Activated naive CD8-positive, alpha-beta T cell treated with anti-CD3 and anti-CD28 coated beads, Interleukin-2, amount 50 U/mL, for 16 hours (primary cell): ENCODE measurements at places on chromosomes 4 and X.
A peak's percentile ranks its signal among the peaks of the same experiment; 100 is the strongest.

- no peak for DNase-seq
Observed at GRCh38 chr4:37798616-37799015, 27.9 kb upstream of the PGM2 start.

DNA sequence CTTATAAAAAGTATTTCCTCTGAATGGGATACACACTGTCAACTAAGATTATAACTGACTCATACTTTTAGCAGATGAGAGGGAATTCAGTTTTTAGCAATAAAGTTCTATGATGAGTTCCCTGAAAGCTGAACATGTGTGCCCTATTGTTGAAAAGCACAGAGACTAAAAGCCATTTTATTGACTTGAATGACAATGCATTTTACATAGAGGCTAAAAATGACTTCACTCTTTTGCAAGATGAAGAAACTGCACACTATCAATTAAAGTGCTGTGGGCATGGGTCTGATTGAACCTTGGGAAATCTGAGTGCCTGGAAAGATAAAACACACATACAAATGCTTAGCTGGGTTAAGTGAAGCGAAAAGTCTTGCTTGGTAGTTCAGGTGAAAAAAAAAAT lies 633.4 kb downstream of the PDHA2 start:
- no peak for DNase-seq

DNA sequence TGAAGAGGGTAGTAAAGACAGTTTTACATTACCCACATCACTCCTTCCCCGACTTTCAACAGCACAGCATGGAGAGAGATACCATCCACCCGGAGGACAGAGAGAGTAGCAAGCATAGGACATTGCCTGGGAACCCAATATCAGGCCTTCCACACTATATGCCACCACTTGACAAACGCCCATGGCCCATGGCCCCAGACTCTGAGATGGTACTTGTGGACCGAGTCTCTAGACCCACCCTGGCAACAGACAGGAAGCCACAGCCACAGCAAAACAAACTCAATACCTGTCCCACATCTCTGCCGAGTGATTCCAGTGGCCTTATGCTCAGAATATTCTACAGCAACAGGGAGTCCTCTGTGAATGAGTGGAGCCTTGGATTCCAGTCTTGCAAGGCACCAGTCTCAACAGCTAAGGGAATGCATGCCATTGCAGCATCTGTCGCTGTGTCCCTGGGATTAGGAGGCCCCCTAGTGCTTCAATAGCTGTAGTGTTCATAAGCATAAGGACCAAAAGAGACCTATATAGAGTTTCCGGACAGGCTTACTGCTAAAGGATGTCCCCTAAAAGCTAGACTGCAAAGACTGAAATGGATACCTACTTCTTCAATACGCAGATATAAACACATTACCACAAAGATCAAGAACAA lies 14.7 kb upstream of the CT55 start:
- no peak for DNase-seq

DNA sequence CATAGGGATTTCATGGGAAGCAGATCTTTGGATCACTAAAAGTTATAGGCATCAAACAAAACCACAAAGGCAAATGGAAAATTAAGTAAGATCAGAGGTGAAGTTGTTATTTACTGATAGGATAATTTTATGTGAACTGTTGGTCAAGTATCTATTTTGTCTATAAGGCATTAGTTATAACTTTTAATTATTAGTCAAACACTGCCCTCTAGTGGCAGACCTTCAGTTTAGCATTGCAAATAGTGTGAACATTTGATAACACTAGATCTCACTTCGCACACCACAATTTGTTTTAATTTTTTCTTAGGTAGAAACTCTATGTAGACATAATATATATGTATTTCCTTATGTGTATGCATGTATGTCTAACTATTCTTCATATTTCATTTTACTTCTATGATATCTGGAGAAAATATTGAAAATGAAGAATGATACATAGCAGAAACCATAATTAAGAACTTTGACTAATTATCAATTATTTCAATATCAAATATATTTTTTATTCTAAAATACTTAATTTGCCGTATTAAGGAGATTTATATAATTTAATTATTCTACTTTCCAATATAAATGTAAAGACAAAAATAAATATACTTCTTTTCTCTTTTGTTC lies 214.5 kb upstream of the TACR3 start:
- DNase-seq = no peak

GRCh38 chr4:3945511-3946290 lies 179.5 kb downstream of the ADRA2C start:
- DNase-seq = no peak

DNA sequence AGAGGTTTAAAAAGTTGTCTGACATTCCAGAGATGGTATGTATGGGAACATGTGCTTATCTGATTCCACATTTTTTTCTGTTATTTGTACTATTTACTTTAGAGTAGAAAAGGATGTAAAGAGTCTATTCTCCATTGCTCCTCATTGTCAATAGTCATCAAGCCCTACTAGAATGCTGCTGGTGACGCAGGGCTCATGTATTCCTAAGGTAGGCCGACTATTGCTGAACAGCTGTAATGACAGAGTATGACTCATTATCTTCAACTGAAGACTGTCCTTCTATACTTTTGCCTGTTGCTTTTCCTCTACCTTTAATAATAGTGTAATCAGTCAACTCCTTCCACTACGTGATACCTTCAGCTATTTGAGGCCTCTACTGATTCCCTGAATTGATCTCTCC lies 509.1 kb upstream of the NR3C2 start:
- no peak for DNase-seq

GRCh38 chr4:11423465-11423864 lies 5.2 kb downstream of the HS3ST1 start:
- DNase-seq = no peak

DNA sequence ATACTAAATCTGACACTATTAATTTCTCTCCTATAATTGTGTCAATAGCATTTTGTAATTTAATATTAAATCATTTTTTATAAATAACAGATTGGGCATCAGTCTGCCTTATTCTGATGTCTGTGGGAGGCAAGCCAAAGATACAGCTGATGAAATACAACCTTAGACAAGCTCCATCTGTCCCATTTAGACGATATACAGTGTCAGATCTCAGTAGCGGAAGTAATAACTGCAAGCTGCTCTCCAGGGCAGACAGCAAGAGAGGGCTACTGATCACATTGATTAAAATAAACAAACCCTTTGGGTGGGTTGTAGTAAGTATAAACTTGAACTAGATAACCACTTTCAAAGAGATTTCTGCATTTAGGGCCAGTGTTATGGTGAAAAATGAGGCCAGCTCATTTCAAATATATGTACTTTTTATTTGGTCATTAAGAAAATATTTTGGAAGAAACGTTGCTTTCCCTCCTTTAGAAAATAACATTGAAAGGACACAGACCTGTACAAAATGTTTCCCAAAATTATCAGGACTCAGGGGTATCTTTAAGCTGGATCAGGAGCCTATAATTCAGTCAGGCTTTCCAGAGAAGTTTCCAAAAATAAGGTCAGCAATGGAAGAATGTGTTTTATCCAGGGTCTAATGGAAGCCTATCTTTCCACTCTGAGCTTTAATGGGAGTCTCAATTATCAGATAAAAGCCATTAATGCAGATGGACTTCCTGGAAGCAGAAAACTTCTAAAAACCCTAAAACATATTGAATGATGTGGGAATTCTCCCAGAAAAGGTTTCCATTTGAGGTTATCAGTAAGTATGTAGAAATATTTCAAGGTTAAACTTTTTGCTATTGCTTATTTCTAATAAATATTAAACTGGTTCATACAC lies 1028.8 kb upstream of the IGFBP7 start:
- no peak for DNase-seq

DNA sequence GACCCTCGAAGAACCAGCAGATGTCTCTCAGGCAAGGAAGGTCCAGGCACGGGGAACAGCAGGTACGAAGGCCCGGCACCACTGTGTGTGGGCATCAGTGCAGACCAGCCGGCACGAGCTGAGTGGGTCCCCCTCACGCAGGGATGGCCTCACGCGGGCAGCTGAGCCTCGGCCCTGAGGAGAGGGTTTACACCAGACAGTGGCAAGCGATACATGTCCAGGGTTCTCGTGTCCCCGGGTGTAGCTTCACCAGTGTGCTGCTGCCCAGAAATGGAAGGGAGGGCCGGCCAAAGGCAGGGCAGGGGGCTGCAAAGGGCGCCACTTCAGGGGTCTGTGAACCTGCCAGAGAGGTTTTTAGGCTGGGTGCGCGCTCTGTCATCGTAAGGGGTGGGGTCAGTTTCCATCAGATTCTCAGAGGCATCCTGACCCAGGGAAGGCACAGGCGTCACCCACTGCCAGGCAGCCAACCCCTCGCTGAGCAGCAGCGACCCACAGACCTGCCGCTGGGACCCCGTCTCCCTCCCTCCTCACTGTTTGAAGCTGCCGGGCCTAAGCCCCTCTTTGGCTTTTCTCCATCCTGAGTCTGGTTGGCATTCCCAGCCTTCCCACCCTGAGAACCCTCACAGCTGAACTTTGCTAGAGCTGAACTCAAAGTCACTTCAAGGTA lies 107.0 kb downstream of the CPZ start:
- no peak for DNase-seq

DNA sequence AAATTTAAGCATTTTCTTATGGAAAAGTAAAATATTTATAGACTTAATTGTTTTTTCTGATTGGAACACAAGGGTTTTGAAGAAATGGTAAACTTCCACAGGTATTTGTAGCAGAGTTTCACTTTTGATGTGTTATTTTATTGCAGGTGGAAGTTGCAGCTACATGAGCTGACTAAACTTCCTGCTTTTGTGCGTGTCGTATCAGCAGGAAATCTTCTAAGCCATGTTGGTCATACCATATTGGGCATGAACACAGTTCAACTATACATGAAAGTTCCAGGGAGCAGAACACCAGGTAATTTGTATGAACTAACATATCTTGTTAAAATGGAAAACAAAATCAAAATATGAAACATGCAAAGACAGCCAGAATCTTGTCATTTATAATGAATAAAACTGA lies 117.4 kb downstream of the DIPK2B start:
- DNase-seq = no peak

DNA sequence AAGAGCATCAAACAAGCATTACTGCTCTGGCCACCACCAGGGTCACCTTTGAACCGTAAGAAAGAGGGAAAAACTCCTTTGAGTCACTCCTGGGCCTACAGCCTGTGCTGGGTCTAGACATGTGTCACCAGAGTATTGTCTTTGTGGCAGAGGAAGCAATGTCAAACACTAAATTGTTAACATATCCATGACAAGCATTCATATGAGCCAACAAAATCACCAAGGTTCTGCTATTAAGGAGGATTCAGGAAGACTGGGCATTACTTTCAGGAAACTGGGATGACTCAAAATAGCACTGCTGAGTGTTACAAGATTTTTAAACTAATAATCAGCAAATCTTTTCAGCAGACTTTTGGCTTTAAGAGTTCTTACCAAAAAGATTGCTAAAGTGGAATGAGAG lies 28.1 kb downstream of the LGI2 start:
- DNase-seq = no peak

DNA sequence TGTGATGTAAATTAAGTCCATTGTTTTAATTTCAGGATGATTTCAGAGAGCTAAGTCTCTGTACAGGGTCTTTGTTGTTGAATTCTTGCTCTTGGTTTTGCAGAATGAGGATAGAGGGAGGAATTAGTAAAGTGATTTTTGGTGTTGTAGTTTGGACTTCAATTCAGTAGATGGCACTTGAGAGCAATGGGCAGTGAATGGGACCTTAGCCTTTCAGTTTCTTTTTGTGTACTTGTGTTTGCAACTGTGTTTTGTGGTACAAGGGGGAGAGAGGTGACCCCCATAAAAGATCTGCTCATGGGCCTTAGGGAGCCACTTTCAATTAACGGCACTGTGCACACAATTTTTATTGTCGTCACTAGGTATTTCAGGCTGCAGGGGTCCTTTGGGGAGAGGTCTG lies 340.0 kb downstream of the DCAF12L2 start:
- no peak for DNase-seq

GRCh38 chrX:98299785-98300184 lies 1416.1 kb downstream of the RPA4 start:
- DNase-seq = no peak

DNA sequence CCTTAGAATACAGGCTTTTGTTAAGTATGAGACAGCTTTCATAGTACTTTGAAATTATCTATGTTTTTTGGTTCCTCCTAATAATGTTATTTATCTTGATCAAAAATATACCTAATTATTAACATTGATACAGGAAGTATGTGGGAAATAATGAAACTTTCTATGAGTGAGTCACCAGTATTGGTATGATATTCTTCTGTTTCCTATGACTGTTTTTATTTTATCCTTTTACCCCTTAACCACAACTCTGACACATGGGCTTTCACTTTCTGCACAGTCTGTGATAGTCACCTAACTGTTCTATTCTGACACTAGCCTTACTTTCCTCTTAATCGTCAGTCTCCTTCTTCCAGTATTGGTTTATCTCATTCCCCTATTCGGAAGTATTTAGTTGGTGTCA lies 4.7 kb downstream of the THAP9 start:
- DNase-seq = no peak

DNA sequence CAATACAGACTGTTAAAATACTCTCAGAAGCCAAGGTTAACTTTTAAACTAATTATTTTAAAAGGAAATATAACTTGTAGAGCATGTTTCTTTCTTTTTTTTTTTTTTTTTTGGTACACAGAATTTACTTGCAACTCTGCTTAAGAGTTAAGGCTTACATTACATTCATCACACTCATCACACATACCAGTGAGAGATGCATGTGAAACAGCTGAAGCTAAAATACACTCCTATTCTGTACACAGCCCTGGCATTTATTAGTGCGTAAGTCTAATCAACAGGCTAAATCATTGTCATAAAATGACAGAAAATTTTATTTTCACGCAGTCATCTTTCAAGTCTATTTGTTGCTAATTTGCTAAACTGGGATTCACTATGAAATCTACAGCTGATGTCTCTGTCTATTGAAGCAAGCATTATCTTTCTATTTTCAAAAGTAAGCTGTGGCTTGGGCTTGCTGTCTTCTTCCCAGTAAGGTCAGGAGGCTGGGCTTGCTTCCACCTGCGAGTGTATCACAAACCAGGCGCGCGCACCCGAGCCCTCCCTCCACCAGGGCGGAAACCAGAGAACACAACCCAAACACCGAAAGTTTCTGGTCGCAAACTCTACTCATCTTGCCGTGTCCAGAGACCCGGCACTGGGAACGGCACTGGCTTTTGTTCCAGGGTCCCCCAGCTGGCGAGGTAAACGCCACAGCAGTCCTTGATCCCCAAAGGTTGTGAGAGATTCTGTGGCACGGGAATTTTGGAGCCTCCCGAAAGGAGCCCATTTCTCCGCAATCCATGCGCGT lies 3.9 kb downstream of the MAML3 start:
- DNase-seq = peak; percentile 22

DNA sequence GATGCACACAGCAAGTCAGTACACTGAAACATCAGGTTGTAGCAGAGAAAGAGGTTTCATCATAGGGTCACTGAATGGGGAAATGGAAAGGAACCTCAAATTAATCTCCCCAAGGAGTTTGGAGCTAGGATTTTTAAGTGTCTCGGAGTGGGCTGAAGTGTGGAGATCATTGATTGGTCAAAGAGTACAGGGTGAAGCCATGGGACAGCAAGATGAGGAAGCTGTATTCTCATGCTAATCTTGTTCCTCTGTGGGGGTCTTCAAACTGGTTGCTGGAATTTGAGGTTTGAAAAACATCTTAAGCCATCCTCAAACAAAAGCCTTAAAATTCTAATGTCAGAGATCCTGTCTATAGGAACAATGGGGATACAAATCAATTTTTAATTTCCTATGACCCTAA lies 78.8 kb upstream of the TEX13A start:
- DNase-seq = no peak
